ENCODE measurements at places on chromosomes 12 and 14. TPM values are rescaled to one million over a fixed set of nuclear protein-coding genes. Genes with fewer than 3 reads are reported as not detected.

The STAB2 gene
- not detected for polyA plus RNA-seq

The AKAP3 gene
- 0.29 TPM for polyA plus RNA-seq

The IL26 gene
- polyA plus RNA-seq, result not detected

The NCKAP5L gene
- 7.3 TPM for polyA plus RNA-seq

The KRT78 gene
- not detected for polyA plus RNA-seq

The DNAH10 gene
- 8.6 TPM for polyA plus RNA-seq

The SCAF11 gene
- 66.2 TPM for polyA plus RNA-seq

Measured in AG04450 (cell line).